Large intestine (tissue), 12 donors: ENCODE measurements at places on chromosomes 3 and 15. TPM values are rescaled to one million over a fixed set of nuclear protein-coding genes. Genes with fewer than 3 reads are reported as not detected.
A peak's percentile ranks its signal among the peaks of the same experiment; 100 is the strongest.

DNA sequence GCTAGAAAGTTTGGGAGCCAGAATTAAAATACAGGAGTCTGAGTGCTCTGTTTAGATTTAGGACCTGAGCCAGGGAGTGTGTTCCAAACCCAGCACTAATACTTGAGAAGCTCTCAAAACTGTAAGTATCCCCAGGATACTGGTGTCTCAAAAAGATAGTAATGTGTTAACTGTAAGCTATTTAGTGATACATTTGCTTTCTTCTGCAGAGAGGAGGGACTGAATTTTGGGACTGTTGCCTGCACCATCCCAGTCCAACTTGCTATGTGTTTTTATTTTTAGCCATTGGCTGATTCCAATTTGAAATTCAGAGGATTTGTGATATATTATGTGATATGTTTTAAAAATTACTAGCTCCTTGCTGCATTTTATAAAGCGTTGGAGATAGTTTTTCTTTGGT, 31.5 kb downstream of the UBE2E1 start:
- no peak for DNase-seq
- no peaks in the 10 kb centered on the region for H3K27me3 ChIP-seq
- H3K36me3 ChIP-seq: no peaks in the 10 kb centered on the region
- H3K4me3 ChIP-seq: no peak overlapping the region

Gene CSPG5
- polyA plus RNA-seq: 2.3 TPM

GRCh38 chr3:8982509-8982908, 19.2 kb upstream of the RAD18 start:
- H3K4me3 ChIP-seq: no peak overlapping the region
- no peaks in the 10 kb centered on the region for H3K36me3 ChIP-seq
- no peak overlapping the region for H3K27ac ChIP-seq

- no peaks in the 10 kb centered on the region for H3K27me3 ChIP-seq
- H3K4me1 ChIP-seq: no peaks in the 10 kb centered on the region
- DNase-seq: no peak
- H3K27ac ChIP-seq: no peak overlapping the region
Measured at GRCh38 chr3:108486338-108486737, 24.1 kb downstream of the MYH15 start.

Gene SSR3
- polyA plus RNA-seq: 138 TPM

Gene TEX9
- polyA plus RNA-seq: 8.4 TPM

Gene CFAP92
- 0.78 TPM for polyA plus RNA-seq

Gene STRA6
- polyA plus RNA-seq: 22.2 TPM

Gene NLGN1
- polyA plus RNA-seq: 3.6 TPM

- no peaks in the 10 kb centered on the region for H3K36me3 ChIP-seq
- H3K27ac ChIP-seq: no peak overlapping the region
- no peak for DNase-seq
Measured at GRCh38 chr15:57444877-57445513, 68.7 kb downstream of the CGNL1 start.

Gene ITPKA
- 40.7 TPM for polyA plus RNA-seq

DNA sequence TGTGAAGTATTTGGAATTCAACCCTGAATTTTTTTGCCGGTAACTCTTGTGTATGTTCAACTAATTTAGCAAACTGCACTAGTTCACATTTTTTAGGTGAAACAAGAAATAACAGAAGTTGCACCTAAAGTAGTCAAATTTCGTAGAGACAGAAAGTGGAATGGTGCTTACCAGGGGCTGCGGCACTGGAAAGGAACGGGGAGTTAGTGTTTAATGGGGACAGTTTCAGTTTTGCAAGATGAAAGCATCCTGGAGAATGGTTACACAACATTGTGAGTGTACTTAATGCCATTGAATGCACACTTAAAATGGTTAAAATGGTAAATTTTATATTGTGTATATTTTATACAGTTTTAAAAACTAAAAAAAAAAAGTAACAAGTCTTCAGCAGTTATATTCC, 27.4 kb downstream of the PPARG start:
- H3K4me3 ChIP-seq: no peak overlapping the region
- no peak overlapping the region for H3K27ac ChIP-seq
- no peak for DNase-seq
- no peaks in the 10 kb centered on the region for H3K27me3 ChIP-seq
- H3K36me3 ChIP-seq: no peaks in the 10 kb centered on the region

- no peaks in the 10 kb centered on the region for H3K4me1 ChIP-seq
- DNase-seq: no peak
- no peaks in the 10 kb centered on the region for H3K27me3 ChIP-seq
- H3K4me3 ChIP-seq: peak within 1 kb of the TSS; percentile 51
- peak within 1 kb of the TSS; percentile 32 for H3K27ac ChIP-seq
- H3K36me3 ChIP-seq: no peaks in the 10 kb centered on the region
Measured at GRCh38 chr3:143847787-143848631, at the start of gene SLC9A9. TSS of gene SLC9A9 (minus strand) at chr3:143848468. CDS start at chr3:143848322, 146 bp downstream.

Gene GRK7
- polyA plus RNA-seq: not detected

Gene PAK2
- 46.2 TPM for polyA plus RNA-seq
